ENCODE measurements at places on chromosomes 5 and 9.

- no peak for DNase-seq
These were observed 323.7 kb downstream of the ARRDC3 start for GRCh38 chr5:91059409-91059808.

GRCh38 chr5:54601411-54602230 is 84.1 kb downstream of the SNX18 start:
- DNase-seq: no peak

GRCh38 chr5:74575741-74576538 is 64.6 kb downstream of the ENC1 start:
- no peak for DNase-seq

GRCh38 chr9:17394881-17395510 is 183.9 kb upstream of the SH3GL2 start:
- no peak for DNase-seq

DNA sequence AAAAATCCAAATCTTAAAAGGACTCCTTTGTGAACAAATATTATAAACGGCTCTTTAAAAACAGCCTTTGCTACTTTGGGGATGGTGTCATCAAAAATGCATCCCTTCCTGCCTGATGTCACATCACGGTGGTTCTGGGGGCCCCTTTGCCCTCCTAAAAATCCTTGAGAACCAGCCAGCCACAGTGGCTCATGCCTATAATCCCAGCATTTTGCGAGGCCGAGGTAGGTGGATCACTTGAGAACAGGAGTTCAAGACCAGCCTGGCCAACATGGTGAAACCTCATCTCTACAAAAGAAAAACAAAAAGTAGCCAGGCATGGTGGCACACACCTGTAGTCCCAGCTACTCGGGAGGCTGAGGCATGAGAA is 43.9 kb downstream of the FNBP1 start:
- DNase-seq: no peak
